M059J (cell line): ENCODE measurements at places on chromosomes 1 and 21. TPM values are rescaled to one million over a fixed set of nuclear protein-coding genes. Genes with fewer than 3 reads are reported as not detected.
A peak's percentile ranks its signal among the peaks of the same experiment; 100 is the strongest.

DNA sequence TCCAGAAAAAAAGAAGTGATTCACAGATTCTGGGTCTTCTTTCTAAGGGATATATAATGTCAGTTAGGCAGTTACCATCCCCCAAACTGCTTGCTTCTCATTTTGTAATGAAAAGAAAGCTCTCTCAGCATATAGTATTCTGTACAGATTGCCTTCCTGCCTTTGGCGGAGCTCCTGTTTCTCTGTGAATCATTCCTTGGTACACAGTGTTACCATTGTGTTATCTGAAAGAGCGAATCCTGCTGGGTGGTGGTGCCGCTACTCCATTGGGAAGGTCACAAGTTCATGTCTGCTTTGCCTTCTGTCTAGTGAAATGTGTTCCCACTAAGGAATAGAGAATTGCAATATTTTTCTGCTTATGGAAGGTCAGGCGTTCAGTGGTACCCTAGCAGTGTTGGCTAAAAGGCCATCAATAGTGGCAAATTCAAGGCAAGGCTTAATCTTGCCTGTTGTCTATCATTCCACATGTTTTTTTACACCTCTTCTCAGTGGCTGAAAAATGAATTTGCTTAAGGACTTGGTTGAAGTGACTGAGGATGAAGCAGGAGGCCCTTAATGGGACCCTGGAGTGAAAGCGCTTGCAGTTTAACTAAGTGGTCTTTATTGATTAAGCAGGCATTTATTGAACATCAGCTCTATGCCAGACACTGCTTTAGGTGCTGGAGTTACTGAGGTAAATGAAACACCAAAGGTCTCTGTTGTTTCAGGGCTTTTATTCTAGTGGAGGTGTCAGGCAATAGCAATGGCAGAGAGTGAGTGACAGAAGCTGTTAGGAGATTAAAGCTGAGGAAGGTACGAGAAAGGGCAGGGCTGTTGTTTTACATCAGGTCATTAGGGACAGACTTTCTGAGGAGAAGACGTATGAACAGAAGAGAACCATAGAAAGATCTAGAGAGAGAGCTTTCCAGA lies 186.7 kb downstream of the PDE4B start:
- no peak for DNase-seq

DNA sequence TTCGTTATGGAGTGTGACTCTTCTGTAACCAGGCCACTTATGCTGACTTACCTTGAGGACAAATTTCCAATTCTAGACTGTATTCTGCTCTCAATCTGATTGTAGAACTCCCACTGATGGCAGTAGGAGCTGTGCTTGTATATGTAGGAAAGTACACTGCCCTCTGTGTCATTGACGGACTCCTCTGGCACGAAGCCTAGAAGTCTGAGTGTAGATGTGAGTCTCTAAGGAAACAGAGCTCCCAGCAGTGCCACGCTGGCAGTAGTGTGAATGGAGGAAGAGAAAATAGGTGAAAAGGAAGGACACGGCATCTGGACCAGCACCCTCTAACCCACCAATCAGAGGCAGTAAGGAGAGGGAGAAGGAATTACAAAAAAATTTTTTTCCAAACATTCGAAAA lies 130.4 kb upstream of the ADGRL2 start:
- peak; percentile 96 for DNase-seq

- DNase-seq, result no peak
Measured at GRCh38 chr1:29487291-29487690, 251.0 kb downstream of the PTPRU start.

GRCh38 chr1:160625725-160626498 lies 20.9 kb downstream of the SLAMF1 start:
- DNase-seq, result no peak

Gene AKNAD1
- total RNA-seq, result 0.37 and 2.3 TPM in 2 replicates

Gene CHIA
- not detected in 2 replicates for total RNA-seq

Gene PTPRC
- total RNA-seq, result 0.49 and 4.5 TPM in 2 replicates

Gene FMO5
- total RNA-seq, result 0.54 TPM in 2 replicates

Gene NUP210L
- total RNA-seq, result not detected in 2 replicates

Gene IFNGR2
- total RNA-seq, result 75.2 and 80.1 TPM in 2 replicates

Gene CLCA1
- not detected in 2 replicates for total RNA-seq
